COLO829 (cell line): ENCODE measurements at places on chromosomes 4 and X.

- DNase-seq: no peak
These were observed 64.6 kb downstream of the ZAR1 start for GRCh38 chr4:48554606-48555005.

DNA sequence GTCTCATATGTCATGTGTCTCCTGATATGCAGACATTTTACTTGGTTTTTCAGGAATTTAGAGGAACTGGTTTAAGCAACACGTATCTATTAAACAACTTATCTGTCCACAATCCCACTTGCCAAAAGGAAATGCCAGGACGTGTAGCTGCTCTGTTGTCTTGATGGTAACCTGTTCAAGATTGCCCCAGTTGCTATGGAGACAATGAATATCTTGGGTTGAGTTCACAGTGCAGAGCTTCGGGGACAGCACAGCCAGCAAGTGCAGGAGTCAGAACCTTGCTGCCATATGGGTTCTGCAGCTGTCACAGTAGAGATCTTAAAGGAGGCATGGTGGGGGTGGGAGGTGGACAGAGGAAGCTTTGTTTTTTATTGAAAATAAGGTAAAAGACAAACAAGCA, 28.7 kb upstream of the FAM9B start:
- no peak for DNase-seq

DNA sequence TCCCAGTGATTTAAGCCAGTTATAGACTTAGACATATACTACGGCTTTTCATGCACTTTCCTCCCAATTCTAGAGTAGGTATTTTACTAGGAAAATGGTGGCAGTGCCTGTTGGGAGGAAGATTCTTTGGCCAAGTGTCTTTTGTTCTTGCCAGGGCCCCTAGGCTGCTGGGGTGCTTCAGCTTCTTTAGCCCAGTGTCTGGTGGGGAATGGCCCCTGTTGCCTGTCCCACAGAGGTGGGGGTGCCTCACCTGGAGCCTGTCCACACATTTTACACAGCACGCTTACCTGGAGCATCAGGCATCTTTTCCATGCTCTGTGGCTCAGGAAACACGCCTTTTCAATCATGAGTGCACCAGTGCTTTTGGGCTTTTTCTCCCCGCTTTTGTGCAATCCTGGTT, 33.2 kb upstream of the MSANTD1 start:
- DNase-seq: no peak

DNA sequence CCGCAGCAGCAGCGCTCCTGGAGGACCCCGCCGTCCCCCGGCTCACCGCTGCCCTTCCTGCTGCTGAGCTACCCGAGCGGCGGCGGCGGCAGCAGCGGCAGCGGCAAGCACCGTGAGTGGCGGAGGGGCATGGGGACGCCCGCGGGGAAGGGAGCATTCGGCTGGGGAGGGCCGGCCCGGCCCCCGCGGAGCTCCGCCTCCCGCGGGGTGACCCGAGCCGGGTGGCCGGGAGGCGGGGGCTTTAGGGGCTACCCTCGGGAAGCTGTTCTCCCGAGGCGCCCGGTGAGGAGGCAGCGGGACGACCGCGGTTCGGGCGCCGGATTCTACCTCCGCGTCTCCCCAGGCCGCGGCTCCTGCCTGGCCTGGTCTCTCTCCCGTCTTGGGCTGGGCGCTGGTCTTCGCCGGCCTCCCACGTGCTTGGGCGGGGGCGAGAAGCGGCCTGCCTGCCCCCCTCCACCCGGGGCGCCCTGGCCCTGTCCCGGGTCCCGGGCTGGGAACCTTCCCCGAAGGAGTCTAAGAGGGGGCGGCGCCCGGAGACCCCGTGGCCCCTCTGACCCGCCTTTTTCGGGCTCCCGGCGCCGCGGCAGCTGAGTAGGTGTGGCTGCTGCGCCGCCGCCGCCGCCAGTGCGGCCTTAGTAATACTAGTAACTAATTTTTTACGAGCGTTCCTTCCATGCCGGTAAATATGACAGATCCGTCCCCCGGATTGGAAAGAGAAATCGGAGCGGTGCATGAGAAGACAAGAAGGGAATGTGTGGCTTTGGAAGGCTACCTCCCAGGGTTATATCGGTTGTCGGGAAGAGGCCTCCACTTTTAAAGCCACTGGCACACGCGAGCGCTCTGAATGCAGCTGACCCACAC, 16.4 kb upstream of the RUFY3 start:
- DNase-seq: peak; percentile 49

DNA sequence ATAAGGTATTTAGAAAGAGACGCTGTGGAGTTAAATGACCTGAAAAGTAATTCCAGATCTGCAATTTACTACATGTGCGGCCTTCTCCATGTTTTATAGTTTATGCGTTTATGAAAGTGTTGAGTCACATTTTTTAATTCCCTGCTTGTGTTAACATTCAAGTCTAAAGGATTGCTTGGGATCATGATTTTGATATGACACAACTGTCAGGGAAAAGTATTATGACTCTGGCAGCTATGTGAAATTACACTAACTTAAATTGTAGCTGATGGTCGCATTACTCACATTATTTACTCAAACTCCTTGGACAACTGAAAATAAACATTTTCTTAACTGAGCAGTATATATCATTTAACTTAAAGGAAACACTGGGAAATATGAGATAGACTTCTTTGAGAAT, 14.3 kb upstream of the GABRB1 start:
- DNase-seq: no peak

DNA sequence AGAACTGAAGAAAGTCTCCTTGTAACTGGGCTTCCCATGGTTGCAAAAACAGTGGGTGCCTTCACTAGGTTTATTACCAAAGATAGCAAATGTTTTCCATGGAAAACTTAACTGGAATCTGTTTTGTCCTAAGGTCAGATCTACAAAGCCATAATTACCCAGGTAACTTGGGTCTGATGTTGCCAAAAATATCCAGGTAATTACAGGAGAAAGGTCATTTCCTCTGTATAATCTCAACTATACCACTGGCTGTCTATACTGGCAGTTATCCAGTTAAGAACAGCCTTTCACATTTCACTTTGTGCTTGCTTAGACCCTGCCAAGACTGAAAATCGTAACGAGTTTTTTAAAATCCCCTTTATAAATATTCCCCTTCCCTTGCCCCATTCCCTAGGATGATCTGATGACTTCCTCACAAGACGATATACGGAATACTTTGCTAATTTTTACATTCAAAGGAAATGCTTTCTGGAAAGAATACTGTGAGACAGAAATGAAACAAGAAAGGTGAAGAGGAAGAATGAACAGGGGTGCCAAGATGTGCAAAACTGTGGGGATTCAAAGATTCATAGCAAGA, 105.5 kb downstream of the MAML3 start:
- no peak for DNase-seq

GRCh38 chr4:147174591-147174990, 228.9 kb upstream of the TTC29 start:
- no peak for DNase-seq

- no peak for DNase-seq
These were observed 3.5 kb downstream of the SLC25A43 start for GRCh38 chrX:119402588-119402987.

GRCh38 chrX:48917139-48918001, 1.5 kb downstream of the PIM2 start:
- DNase-seq: peak; percentile 91

- no peak for DNase-seq
These were observed 39.2 kb upstream of the NMU start for GRCh38 chr4:55675196-55675793.

GRCh38 chr4:157099506-157099905, 23.6 kb downstream of the GLRB start:
- DNase-seq: no peak

- DNase-seq: no peak
These were observed 230.4 kb upstream of the GALNT7 start for GRCh38 chr4:172938072-172938829.

DNA sequence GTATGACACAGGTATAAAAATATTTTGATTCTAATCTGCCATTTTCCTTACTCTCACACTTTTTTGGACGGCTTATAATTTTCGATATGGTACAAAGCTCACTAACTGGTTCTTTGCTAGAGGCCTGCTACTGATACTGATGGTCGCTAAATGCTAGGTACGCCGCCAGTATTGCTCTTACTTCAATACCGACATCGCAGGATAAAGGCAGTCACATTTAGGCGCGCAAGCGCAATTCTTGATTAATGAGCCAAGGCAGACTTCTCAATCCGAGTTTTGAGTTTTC, 557 bp upstream of the USP38 start:
- DNase-seq: no peak

GRCh38 chrX:63755892-63756291, 29.1 kb downstream of the ARHGEF9 start:
- DNase-seq: no peak

DNA sequence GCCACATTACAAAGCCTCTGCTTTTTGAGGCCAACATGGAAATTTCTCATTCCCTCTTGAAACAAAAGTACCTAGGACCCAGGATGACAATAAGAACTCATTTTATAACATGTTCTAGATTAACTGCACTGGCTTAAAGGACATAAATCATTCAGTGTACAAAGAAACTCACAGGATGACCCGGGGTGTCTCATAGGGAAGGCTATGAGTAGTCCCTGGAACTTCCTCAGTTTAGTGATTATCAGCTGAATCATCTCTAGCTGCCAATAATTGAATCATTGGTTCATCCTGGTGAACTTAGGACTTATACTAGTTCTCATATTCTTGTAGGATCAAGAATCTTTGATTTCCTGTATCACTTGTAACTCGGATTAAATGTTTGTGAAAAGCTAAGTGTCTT, 95.8 kb upstream of the WDR1 start:
- DNase-seq: no peak
